ENCODE measurements at places on chromosomes 6 and 20.

DNA sequence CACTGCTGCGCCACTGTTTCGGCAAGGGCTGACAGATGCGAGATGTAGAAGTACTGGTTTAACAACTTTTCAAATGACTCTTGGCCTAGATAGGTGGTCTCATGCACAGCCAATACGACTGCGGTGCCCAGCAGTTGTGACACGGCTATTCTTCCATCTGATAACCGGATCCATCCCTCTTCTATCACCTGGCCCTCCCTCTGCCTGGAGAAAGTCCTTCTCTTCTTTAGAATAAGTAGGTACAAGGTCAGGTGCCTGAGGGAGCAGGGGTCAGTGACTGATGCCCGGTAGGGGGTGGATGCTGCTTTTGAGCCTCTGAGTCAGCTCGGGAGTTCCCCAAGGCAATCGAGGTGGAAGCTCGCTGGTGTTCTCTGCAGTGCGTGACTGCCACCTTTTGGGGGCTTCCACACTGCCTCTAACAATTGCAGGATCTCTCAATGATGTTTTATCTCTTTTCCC is 166.8 kb upstream of the GRIK2 start:
- no peak for DNase-seq

GRCh38 chr6:122114717-122115116 is 284.7 kb upstream of the HSF2 start:
- DNase-seq, result no peak

DNA sequence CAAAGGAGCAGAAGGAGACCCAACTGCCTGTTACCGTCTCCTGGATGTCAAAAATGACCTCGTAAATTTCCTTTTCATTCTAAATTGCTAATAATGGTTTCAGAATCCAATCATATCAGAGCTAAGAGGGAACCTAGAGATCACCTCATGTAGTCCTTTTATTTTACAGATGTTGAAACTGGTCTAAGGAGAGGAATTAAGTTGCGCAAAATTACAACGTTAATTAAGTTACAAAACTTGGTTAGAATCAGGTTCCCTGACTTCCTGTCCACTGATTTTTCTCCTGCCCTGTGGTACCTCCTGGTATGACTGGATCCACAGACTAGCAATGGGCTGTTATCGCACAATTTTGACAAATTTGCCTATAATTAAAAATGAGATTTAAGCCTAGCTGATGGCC is 9.0 kb upstream of the STK38 start:
- no peak for DNase-seq

GRCh38 chr6:166540631-166541331 is 45.7 kb downstream of the RAMACL start:
- peak; percentile 68 for DNase-seq

DNA sequence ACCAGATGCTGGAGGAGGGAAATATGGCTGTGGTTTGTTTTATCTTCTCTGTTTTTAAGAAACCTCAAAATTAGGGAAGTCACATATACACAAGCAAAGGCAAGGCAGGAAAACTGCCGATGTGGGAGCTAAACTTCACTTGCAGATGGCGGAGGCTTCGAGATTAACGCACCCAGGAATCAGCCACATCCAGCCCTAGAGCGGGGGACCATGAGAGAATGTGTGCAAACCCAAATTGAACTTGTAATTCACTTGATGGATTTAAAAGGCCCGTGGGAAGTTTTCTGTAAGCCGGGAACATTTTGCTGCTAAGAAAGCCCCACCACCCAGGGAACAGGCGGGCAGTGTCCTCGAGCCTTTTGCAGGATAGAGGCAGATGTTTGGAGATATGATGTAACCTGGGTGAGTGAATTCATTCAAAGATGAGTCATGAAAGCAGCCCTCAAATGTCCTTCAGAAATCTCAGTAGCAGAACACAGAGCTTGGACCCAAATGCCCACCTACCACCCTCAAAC is 39.9 kb downstream of the PREX1 start:
- no peak for DNase-seq

- DNase-seq, result no peak
Measured at GRCh38 chr20:40481743-40482458, 207.1 kb downstream of the MAFB start.

GRCh38 chr6:46175446-46175845 is 4.7 kb upstream of the ENPP5 start:
- DNase-seq, result no peak

DNA sequence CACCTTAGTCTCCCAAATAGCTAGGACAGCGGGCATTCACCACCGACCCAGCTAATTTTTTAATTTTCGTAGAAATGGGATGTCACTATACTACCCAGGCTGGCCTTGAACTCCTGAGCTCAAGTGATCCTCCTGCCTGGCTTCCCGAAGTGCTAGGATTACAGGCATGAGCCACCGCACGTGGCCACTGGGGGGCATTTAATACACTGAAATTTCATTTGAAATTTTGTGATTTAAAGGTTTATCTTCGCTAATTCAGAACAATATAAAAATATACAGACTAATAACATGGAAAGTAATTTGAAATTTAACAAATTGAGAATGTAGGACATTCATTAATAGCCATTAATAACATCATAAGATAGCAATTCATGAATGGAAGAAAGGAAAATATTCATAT is 20.5 kb upstream of the TBC1D32 start:
- DNase-seq, result no peak

DNA sequence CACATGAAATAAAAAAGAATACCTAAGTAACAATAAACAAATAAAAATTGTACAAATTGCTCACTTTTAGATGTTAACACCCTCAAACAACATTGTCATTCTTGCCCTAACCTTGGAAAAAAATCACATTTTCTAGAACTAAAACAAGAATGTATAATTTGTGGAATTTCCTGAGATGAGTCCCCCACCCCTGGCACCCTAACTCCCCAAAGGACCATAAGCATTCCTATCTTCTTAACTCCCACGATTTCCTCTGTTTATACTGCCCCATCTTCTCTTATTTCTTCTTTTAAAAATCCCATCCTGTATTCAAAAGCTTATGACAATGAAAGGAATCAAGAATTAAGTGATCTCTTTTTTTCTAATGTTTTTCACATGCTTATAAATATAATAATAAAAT is 70.9 kb downstream of the IBTK start:
- no peak for DNase-seq

- peak; percentile 27 for DNase-seq
Measured at GRCh38 chr6:129686941-129687627, 22.9 kb downstream of the ARHGAP18 start.

DNA sequence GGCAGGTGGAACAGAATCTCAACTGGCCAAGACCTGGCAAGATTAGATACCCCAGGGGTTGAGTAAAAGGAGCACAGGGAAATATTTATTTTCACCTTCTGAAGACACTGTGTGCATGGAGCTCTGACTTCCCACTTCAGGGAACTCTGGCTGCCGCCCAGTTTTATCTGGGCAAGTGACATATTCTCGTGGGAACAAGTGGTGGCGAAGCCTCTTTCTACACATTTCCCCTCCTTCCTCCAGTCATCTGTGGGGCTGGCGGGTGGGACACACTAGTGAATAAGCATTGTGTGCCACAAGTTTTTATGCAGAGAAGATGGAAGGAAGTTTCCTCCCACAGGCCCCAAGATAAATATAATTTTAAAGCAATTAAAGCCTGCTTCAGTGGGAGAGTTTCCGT is 23.6 kb downstream of the NSFL1C start:
- no peak for DNase-seq

DNA sequence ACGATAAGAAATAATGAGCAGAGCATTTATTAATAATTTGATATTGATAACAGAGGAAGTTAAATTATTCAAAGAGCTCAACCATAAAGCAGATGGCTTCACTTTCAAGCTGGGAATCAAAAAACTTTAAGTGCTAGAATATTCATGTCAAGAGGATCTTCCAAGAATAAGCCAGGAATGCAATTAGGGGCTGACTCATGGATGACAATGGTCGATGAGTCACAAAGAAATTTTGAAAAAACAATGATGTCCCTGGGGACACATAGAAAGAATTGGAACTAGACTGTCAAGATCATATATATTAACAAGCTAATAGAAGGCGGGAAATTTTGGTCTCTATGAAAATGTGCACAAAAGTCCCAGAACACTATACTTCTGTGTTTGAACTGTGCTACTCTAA is 304.1 kb downstream of the LAMA2 start:
- DNase-seq, result no peak

DNA sequence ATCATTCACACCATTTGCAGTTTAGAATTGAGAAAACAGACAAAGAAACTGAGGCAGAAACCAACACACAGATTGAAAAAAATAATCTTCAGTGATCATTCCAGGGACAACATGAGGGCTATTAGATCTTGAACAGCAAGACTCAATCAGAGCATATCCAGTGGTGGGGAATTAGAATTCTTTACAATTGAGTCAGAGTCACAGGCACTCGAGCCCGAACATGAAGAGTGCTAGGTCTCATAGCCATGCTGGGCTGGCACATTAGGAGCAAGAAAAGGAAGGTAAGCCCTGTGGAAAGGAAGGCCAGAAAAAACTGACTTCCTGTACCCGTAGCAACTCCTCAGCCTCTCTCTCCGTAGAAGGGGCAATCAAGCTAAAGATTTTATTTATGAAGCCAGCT is 419.9 kb downstream of the HAO1 start:
- no peak for DNase-seq

DNA sequence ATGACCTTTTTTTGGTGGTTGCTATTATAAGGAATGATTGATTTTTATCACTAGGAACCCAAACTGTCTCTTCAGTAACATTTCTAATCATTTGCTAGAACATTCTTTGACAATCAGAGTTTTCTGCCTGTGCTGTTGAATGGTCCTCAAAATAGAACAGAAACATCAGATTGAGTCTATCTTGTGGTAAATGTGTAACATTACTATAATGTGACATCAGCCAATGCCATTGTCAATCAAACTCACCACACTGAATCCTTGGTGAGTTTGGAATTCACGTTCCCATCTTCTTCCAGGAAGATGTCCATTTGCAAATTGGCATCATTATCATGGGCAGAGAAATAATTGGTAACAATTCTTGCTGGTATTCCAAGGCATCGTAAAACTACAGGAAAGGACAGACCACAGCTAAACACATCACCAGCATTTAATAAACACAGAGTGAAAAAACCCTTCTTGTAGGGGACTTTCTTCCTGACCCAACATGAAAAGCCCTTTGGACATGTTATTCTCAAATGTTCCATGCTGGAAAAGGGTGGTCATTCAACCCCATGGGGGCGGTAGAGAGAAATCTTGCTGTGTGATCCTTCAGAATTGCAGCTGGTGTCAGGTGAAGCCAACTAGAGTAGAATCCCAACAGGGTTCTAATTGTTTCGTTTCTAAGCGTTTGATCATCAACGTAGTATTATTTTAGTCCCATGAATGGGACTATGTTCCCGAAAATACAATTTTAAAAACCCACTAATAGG is 98.5 kb downstream of the F13A1 start:
- DNase-seq, result no peak

DNA sequence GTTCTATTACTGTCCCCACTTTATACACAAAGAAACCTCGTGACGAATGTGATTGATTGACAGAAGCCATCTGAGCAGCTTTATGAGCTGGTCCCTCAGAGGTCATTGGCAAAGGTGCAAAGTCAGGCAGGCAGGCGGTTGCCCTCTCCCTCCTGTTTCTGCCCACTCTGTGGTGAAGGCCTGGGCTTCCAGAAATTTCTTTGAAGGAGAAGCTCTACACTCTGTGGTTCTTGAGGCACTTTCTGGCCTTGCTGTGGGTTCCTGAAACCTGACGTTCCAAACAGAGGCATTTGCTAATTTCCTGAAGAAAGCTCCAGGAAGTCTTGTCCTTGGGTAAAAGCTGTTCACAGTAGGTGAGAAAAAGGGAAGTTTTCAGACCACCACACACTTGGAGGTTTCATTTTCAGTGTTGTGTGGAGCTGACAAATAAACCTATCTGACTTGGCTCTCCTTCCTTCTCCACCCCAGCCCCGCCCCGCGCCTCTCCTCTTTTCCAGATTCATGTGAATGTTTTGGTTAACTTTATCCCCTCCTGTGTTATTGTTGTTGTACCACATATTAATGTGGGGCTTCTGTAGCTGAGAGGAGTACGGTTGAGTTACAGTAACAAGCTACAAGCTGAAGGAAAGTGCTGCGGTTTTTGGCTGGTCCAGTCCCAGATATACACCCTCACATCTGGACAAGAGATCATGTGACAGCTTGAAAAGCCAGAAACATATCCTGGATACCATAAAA is 274.1 kb downstream of the CLIC5 start:
- DNase-seq, result no peak

- DNase-seq, result peak; percentile 22
Measured at GRCh38 chr20:21102603-21103311, 3.4 kb downstream of the LINC00237 start.

GRCh38 chr20:50339466-50339901 is 148.9 kb downstream of the CEBPB start:
- DNase-seq, result no peak

- no peak for DNase-seq
Measured at GRCh38 chr20:49276961-49277785, 684 bp downstream of the ZNFX1 start.

- DNase-seq, result no peak
Measured at GRCh38 chr20:59446376-59446775, 146.0 kb downstream of the EDN3 start.

- DNase-seq, result no peak
Measured at GRCh38 chr20:54566031-54566688, 90.8 kb downstream of the DOK5 start.

- DNase-seq, result no peak
Measured at GRCh38 chr20:51760905-51761546, 7.2 kb downstream of the ATP9A start.

GRCh38 chr20:62025832-62026563 is 39.7 kb downstream of the TAF4 start:
- peak; percentile 9 for DNase-seq

GRCh38 chr20:47964149-47964548 is 178.9 kb upstream of the SULF2 start:
- no peak for DNase-seq

- DNase-seq, result no peak
Measured at GRCh38 chr20:44089987-44090674, 96.9 kb downstream of the JPH2 start.

DNA sequence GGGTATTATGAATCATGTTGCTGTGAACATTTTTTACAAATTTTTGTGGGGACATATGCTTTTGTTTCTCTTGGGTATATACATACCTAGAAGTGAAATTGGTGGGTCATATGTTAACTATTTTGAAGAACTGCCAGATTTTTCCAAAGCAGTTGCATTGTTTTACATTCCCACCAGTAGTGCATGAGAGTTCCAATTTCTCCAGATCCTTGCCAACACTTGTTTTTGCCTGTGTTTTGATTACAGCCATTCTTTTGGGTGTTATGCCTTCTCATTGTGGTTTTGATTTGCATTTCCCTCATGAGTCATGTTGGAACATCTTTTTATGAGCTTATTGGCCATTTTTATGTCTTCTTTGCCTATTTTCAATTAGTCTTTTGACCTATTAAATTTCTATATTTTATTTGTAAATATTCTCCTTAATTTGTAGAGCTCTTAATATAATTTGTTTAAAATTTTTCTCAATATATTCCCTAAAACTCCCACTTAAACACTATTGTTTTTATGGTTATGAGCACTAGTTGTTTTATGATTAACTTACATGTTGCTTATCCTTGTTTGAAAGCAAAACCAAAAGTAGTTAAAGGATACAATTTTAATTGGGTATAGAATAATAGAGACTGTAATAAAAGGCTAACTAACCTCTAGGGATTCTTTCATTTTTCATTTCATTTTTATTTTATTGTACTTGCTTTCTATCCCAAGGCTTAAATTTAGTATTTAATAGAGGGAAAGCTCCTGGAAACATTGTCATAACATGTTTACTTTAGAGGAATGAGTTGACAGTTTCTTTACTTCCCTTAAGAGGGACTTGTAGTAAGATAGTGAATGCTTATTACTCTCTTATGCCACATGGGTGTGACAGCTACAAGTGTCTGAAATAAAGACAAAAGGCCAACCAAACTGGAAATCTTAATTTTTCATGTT is 5.5 kb downstream of the UBR2 start:
- DNase-seq, result no peak

- DNase-seq, result no peak
Measured at GRCh38 chr20:57895161-57895855, 185.5 kb upstream of the PMEPA1 start.

All from T-cell (primary cell).